ENCODE measurements at places on chromosomes 2 and 18.

DNA sequence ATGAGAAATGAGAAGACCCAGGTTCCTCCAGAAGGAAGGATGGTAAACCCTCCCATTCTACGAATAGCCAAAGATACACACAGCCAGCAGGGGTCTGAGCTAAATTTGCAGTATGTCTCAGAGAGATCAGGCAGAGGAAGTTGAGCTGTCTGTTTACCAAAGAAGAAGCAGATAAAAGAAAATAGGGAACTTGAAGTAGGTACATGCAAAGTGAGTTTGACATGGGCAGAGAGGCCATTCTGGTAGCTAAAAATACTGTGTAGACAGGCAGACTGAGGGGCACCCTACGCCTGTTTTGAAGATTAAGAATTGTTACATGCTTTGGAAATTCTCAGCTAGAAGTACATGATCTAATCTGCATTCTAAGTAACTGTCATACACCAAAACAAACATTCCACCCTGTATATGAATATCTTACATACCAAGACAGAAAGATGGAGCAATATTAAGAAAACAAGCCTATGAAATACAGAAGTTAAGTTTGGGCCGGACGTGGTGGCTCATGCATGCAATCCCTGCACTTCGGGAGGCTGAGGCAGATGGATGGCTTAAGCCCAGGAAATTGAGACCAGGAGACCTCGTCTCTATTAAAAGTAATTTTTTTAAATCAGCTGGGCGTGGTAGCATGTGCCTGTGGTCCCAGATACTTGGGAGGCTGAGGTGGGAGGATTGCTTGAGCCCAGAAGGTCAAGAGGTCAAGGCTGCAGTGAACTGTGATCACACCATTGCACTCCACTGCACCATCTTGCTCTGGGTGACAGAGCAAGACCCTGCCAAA lies 157.9 kb downstream of the ANKRD44 start:
- no peak for DNase-seq

DNA sequence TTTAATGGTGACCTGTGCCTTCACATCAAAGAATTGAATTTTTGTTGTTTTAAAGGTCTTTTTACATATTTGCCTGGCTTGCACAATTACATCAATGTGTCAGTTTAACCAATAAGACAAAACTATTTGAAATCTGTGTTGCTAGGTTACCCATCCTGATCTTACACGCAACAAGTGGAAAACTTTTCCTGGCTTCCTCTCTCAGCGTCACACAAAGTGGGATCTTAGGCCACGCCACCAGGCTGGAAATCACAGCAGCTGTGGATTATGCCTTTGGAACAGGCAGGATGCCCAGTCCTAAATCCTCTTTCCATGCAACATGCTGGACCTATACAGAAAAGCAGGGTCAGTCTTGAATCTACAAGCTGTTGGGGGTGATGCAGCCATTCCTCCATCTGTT lies 298.2 kb upstream of the HNRNPA3 start:
- no peak for DNase-seq

DNA sequence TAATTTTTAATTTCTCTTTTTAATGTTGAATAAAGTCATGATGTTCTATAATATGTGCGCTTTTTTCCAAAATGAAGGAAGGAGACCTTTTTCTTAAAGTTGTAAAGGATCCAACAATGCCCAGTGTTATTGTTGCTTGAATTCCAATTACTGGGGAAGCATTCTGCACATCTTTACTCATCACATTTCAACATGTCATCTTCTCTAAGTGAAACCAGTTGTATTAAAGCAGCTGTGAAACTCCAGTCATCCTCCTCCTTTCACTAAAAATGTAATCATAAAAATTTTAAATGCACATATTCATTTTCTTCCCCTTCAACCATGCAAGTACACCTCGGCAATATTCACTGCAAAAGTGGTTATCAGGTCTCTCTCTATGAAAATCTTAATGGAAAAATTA lies 722.7 kb downstream of the TSN start:
- no peak for DNase-seq

DNA sequence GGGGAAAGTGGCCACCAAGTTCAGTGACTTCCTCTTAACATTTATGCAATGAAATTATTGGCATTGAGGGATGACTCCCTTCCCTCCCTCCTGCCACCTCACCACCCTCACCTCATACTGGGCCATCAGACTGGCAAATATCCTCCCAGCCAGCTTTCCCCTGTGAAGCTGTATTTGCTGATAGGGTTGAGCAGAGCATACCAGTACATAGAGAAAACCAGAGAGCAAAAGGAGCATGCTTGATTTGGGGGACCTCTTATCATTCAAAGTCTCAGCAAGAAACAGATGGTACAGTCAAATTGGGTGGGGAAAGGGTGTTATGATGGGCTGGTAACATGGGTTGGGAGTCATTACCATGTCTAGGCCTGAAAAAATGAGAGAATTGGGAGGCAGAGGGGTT lies 19.1 kb upstream of the B3GNT2 start:
- no peak for DNase-seq

DNA sequence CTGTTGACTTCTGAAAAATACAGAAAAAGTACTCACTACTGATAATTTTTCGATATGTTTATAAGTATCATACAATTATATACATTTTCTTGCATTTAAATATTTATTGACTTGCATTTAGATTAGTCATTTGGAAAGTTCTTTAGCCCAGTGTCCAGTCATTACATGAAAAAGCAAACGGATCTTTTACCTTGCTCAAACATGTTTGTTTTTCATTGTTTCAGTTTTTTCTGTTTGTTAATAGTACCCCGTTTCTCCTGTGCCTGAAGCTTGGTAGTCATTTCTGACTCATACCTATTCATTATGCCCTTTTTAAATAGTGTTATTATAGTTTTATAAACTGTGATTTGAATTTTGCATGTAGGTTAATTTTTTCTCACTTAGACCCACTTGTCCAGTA lies 28.1 kb downstream of the CEP192 start:
- DNase-seq, result no peak

DNA sequence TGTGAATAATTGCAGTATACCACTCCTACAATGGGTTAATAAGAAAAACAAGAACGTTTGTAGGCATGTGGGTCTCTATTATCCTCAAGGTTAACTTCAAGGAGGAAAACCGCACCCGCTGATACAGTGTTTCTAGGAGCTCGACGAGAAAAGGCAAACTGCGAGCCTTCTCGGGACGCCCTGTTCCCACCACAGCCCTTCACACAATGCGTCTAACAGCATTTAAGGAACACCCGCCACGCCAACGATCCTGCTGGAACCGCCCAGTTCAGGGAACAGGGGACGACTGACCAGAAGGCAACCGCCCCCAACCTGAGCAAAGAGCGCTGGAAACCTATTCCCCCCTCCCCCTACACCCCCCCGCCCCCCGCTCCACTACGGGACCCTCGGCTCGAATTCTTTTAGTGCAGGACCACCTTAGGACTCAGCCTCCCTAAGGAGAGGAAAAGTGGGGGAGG lies 710 bp upstream of the TMSB10 start:
- peak; percentile 83 for DNase-seq

- DNase-seq, result peak; percentile 87
Measured at GRCh38 chr2:104434318-104434792, 419.6 kb upstream of the POU3F3 start.

GRCh38 chr2:234450431-234451124 lies 46.3 kb downstream of the ARL4C start:
- DNase-seq, result no peak

- no peak for DNase-seq
Measured at GRCh38 chr2:96665083-96665569, 22.6 kb downstream of the FER1L5 start.

- no peak for DNase-seq
Measured at GRCh38 chr2:149205143-149205542, 125.2 kb upstream of the LYPD6 start.

- no peak for DNase-seq
Measured at GRCh38 chr2:120331903-120332302, 14.0 kb upstream of the INHBB start.

DNA sequence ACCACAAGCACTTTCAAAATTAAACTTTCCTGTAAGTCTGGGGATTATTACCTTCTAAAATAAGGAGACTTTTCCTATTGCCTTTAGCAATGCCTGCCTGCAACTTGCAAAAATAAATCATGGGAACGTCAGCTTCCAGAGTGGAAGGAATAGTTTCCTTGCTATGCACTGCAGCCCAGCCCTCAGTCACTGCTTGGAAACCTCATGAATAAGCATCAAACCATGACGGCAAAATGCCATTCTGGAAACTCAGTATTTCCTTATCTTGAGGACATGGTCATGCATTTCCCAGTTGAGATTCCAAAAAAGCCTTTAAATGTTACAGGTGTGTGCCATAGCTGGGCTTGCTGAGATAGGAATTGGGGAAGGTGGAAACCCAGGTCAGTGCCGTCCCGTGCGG lies 84.2 kb upstream of the OTOS start:
- no peak for DNase-seq

DNA sequence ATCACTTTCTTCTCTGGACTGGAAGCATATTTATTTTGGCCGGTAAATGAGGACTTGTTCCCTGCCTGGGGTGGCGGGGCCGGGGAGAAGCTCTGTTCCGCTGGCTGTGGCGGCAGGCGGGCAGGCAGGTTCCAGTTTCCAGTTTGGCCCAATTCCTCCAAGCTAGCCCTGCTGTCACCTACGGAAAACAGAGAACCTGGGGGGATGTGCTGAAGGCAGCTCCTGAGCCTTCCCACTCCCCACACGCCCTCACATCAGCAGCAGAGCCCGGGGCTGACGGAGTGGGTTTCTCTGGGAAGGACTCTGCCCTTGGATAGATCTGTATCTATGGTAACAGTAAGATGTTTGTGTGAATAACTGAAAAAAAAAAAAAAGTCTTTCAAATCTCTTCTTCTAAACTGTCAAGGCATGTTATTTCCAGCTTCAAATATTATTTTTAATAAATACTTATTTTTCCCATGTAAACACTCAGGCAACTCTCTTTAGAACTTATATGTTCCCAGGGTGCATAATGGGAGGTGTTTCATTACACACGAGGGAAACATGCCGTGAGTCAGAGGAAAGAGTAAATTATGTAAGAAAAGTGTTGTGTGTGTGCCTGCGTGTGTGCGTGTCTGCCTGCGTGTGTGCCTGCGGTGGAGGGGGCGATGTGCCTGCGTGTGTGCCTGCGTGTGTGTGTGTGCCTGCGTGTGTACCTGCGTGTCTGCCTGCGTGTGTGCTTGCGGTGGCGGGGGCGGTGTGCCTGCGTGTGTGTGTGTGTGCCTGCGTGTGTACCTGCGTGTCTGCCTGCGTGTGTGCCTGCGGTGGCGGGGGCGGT lies 116.1 kb upstream of the ZNF516 start:
- DNase-seq, result no peak

DNA sequence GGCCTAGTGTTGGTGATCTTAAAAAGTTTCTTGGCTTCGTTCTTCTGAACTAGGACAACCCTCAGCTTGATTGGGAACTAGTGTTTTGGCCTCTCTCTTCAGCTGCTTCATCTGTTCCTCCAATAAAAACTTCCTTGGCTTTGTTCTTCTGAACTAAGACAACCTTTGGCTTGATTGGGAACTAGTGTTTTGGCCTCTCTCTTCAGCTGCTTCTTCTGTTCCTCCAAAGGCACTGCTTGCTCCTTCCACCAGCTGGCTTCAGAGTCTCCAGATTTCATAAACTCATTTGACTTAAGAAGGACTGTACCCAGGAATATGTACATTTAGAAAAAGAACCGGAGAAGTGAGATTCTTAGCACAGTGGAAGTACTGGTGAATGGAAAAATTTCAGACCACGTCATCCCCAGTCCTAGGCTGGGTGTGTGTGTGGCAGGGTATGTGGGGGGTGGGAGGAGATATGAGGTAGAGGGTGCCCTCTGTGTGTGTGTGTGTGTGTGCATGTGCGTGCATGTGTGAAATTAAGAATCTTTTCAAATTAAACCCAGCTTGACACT lies 20.4 kb downstream of the IL1R2 start:
- DNase-seq, result no peak

GRCh38 chr2:214064471-214064870 lies 346.4 kb upstream of the VWC2L start:
- no peak for DNase-seq

All from islet precursor cell (in vitro differentiated cells).